ENCODE measurements at places on chromosomes 13 and 19. TPM values are rescaled to one million over a fixed set of nuclear protein-coding genes. Genes with fewer than 3 reads are reported as not detected.

DNA sequence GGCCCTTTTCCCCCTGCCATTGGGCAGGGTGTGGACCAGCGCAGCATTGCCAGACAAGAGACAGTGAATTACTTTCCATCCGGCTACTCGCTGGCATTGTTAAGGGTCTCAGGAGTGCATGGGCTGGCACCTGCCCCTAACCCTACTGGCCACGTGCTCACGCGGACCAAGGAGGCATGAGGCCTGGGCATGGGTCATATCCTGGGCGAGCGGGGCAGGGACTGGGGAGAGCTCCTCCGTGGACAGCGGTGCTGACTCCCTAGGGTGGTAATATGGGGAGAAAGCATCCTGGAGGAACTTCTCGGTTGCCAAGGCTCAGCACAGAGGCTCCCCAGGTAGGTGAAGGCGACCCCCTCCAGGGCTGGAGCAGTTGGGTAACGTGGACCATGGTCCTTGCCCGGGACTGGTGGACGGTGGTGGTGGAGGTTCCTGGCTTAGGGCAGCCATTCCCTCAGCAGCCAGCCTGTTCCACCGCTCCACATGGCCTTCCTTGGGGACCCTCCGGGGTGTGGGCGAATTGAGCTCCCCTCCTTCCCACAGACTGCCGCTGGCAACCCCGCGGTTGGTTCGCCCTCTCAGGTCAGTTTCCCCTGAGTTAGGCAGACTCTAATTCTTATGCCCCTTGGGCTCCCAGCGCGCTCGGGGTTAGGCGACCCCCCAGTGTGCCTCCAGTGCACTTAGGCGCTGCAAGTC is 465.1 kb downstream of the SLITRK5 start:
- no peak for DNase-seq

The CABP5 gene
- total RNA-seq, result not detected

DNA sequence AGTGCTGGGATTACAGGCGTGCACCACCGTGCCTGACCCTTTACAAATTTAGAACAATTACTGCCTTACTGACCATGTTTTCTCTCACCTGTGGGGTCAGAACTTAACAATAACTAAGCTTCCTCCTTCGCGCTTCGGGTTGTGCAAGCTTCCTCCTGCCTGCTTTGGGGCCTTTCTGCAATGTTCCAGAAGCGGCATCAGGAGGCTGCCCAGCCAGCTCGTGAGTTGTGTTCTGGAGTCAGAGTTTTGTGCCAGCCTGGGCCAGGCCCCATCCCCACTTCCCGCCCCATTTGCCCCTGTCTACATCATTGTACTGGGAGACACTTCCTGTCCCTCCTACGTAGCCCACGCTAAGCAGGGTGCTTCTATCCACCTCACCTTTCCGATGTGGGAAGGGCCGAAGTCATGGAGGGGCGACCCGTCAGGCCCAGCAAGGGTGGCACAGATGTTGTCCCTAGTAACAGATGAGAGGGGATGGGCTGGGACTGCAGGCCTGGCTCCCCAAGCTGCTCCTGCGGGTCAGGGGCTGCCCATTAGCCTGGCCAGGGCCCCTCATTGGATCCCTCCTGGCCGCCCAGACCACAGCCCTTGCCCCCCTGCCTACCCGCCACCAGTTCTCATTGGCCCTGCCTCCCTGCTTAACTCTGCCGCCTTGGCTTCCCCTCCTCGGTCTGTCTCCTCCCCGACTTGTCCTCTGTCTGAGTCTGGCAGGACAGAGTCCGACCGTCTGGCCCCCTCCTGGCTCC is 13.4 kb downstream of the UHRF1 start:
- DNase-seq, result no peak

GRCh38 chr19:570937-571565 is 1.3 kb upstream of the BSG start:
- DNase-seq, result no peak

DNA sequence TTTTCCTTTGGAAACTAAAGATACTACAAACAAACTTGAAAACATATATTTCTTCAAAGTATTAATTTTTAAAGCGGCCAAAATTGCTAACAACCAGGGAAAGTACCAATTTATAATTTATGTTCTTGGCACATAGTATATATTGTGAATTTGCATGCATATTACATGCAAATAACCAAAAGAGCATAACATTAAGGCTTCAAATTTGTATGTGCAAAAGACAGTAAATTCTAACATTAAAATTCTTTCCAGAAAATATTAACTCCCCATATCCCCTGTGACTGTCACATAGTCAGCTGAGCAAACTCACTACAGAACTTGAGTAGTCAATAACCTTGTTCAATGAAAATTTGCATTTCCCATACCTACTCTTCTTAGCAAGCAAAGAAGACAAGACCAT is 133.4 kb downstream of the ENOX1 start:
- no peak for DNase-seq

DNA sequence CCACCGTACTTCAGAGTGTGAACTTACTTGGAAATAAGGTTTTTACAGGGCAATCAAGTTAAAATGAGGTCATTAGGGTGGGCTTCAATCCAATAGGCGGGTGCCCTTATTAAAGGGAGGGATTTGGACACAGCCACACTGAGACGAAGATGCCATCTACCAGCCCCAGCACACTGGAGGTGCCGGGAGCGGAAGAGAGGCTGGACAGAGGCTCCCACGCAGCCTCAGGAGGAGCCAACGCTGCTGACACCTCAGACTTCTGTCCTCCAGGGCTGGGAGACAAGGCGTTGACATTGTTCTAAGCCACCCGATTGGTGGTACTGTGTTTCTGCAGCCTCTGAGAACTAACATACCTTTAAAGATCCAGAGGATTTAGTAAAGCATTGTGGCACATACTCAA is 12.6 kb upstream of the RAB20 start:
- no peak for DNase-seq

- DNase-seq, result no peak
These were observed 696.7 kb upstream of the SLITRK5 start for GRCh38 chr13:86974251-86974994.

GRCh38 chr19:48239582-48240141 is 16.1 kb downstream of the CARD8 start:
- DNase-seq, result no peak

The GTF2F2 gene
- 17.3 TPM for total RNA-seq

- DNase-seq, result no peak
These were observed 66.9 kb downstream of the MIPEP start for GRCh38 chr13:23822252-23822824.

The KLK12 gene
- not detected for total RNA-seq

DNA sequence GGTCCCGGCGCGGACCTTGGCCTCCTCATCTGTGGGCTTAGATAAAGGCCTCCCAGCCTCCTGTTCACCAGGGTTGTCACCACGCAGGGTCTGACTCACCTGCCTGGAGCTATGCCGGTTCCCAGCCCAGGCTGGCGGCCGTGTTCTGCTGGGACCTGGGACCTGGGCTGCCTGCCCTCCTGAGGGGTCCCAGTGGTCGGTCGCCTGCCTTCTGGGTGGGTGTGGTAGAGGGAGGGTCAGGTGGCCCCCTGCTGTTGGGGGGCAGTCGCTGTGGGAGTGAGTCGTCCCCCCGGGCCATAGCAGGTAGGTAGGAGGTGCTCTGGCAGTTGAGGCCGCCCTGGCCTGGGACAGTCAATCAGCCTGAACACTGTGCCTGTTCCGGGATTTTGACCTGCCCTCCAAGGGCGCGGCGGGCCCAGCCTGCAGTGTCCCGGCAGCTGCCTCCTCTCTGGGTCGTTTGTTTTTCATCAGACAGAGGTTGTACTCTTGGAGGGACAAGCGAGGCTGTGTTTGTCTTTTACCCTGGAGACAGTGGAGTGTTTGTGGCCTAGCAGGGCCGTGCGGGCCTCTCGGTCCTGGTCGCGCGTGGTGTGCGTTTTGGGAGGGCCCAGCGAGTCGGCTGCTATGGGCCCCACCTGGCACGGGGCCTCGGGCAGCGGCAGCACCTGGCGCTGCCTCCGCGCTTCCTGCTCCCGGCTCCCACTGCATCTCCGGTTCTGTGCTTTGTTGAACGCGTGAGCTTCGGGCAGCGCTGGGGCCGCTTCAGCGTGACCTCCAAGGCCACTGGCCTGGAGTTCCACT is 2.6 kb downstream of the ADAT3 start:
- no peak for DNase-seq

- no peak for DNase-seq
These were observed 37.4 kb upstream of the GATAD2A start for GRCh38 chr19:19368087-19368486.

The ZNF8 gene
- total RNA-seq, result 4.9 TPM

DNA sequence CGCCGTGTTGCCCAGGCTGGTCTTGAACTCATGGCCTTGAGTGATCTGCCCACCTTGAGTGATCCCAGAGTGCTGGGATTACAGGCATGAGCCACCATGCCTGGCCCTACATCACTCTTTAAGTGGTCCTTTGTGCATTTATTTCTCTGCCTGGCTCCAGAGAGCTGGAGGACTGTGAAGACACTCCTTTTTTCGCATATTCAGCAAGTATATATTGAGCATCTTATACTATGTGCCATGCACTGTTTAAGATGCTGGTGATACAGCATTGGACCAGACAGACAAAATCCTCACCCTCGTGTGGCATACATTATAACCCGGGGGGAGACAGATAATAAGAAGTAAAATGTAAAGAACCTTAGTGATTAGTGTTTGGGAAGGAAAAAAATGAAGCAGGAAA is 66.8 kb upstream of the NPAS1 start:
- DNase-seq, result no peak

DNA sequence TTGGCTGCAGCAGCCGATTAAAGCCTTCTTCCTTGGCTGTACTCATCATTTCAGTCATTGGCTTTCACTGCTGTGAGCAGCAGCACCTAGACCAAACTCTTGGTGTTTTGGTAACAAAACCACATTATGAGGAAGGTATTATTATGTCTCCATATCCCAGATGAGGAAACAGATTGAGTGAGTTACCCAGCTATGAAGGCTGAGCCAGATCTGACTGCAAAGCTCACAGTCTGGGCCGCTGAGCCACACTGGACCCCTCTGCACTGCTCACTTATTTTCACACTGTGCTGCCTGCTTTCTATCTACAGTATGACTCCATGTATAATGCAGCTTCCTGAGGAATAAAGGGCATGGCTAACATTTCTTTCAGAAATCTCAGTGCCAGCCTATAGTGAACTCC is 24.5 kb downstream of the CRYL1 start:
- no peak for DNase-seq
